Activated T-helper 17 cell treated with anti-CD3 and anti-CD28 coated beads, Interleukin-2, amount 50 U/mL, for 72 hours (primary cell): ENCODE measurements at places on chromosomes 2 and 18.

GRCh38 chr18:26574958-26575864 is 26.9 kb upstream of the KCTD1 start:
- no peak for ATAC-seq

DNA sequence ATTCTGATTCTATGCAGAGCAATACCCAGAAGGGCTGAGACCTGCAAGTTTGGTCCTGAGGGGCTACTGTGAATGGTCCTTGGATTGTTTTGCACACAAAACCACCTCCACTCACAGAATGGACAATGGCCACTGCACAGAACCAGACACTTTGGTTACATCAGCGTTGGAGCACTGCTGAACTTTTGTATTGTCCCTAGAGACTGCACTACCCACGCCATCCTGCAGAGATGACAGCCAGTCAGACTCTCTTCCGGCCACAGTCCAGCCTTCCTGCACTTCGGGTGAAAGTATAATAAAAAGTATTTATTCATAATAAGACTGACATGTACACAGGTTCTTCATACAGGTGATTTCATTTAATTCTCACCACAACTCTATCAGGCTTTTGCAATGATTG is 35.7 kb downstream of the CELF4 start:
- ATAC-seq = no peak

- no peak for ATAC-seq
Observed at GRCh38 chr2:19235308-19235707, 123.1 kb downstream of the OSR1 start.

GRCh38 chr2:8551622-8552074 is 130.2 kb upstream of the ID2 start:
- peak; percentile 60 for ATAC-seq

DNA sequence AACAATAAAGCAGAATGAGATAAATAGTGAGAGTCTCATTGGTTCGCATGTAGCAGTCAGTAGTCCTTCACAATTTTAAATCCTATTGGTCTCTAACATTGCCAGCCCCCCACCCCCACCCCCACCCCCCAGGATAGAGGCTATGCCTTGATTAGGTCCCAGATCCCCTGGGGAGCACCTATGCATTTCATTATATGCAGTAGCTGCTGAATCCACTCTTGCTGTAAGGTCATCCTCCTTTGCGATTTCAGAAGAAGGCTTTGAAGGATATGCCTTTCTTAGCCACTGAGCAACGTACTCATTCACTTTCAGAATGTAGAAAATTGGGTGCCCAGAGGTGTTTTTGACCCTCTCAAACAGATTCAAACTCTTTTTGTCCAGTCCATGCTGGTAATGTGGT is 382.8 kb upstream of the GALNT5 start:
- ATAC-seq = no peak

GRCh38 chr2:121212661-121213325 is 72.2 kb downstream of the TFCP2L1 start:
- no peak for ATAC-seq

DNA sequence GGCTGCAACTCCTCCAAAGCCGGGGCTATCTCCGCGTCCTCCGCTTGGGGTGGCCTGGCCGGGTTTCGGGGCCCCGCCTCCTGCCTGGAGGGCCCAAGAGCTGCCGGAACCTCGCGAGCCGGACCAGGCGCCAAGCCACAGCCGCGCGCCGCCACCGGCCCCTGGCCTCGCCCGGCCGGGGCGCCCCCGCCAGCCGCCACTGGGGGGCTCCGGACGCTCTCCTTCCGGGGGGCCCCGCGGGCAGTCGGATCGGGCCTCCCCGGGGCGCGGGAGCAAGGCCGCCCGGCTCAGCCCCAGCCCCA is 17.4 kb upstream of the HAAO start:
- ATAC-seq = peak; percentile 48

- no peak for ATAC-seq
Observed at GRCh38 chr2:215590010-215590745, 154.3 kb upstream of the FN1 start.

DNA sequence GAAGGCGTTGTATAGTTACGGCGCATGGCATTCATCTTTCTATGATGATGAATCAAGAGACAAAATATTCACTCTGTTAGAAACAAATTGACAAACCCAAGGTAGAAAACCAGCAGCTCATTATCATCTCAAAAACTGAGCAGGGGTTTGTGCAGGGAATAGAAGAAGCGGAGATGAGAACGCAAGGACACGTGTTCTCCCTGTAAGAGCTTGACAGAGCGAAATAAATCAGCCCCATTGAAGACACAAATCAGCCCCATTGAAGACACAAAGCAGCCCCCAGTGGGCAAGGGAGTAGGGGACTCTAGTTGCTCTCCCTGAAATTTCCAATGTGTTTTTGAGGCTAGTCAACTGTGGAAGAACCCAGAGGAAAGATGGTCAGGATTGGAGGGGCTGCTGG is 199.2 kb downstream of the EPHA4 start:
- no peak for ATAC-seq

GRCh38 chr2:149418065-149418464 is 87.7 kb downstream of the LYPD6 start:
- ATAC-seq = no peak

- ATAC-seq = no peak
Observed at GRCh38 chr18:66558773-66559172, 45.1 kb downstream of the CDH19 start.

DNA sequence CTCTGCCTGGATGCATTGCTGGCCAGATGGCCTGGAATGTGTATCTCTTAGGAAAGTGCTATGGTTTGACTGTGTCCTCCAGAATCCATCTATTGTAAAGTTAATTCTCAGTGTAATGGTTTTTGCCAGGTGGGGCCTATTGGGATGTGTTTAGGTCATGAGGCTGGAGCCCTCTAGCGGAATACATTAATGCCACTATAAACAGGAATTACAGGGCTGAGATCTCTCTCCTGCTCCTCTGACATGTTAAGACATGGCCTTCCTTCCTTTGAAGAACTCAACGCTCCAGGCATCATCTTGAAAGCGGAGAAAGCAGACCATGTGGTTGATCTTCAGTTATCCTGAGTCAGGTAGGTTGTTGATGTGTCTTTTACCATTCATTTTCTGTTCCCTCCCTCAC is 276.4 kb downstream of the RPIA start:
- no peak for ATAC-seq

- no peak for ATAC-seq
Observed at GRCh38 chr18:36349552-36349951, 52.0 kb downstream of the FHOD3 start.

- ATAC-seq = no peak
Observed at GRCh38 chr2:174436351-174436750, 40.8 kb downstream of the SCRN3 start.

- no peak for ATAC-seq
Observed at GRCh38 chr2:191410646-191411436, 165.6 kb downstream of the MYO1B start.

DNA sequence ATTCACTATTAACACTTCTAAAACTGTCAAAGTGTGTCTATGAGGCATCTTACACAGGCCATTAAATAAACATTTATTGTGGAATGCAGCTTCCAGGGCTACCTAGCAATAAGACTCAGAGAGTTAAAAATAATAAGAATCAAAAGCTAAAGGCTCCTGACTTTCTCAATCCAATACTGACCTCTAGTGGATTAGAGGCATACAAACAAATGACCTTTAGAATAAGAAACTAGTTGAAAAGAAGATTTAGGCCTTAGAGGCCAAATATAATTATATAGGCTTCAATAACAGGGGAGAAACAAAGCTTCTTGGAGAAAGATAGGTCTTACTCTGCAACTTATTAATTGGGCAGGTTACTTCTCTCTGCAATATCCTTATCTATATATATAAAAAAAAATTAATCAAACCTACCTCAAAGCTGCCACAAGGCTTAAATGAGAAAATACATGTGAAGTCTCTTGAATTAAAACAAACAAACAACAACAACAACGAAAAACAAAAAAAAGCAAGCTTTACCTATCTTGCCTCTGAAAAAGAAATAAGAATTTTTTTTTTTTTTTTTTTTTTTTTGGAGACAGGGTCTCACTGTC is 246.1 kb downstream of the EXOC6B start:
- ATAC-seq = no peak

- peak; percentile 98 for ATAC-seq
Observed at GRCh38 chr2:12430407-12431133, 286.2 kb upstream of the TRIB2 start.

GRCh38 chr2:239947729-239948045 is 77.5 kb downstream of the NDUFA10 start:
- ATAC-seq = no peak

- ATAC-seq = no peak
Observed at GRCh38 chr2:143121957-143122356, 7.3 kb upstream of the ARHGAP15 start.

- no peak for ATAC-seq
Observed at GRCh38 chr2:89763254-89763580, 1071.7 kb downstream of the RPIA start.

DNA sequence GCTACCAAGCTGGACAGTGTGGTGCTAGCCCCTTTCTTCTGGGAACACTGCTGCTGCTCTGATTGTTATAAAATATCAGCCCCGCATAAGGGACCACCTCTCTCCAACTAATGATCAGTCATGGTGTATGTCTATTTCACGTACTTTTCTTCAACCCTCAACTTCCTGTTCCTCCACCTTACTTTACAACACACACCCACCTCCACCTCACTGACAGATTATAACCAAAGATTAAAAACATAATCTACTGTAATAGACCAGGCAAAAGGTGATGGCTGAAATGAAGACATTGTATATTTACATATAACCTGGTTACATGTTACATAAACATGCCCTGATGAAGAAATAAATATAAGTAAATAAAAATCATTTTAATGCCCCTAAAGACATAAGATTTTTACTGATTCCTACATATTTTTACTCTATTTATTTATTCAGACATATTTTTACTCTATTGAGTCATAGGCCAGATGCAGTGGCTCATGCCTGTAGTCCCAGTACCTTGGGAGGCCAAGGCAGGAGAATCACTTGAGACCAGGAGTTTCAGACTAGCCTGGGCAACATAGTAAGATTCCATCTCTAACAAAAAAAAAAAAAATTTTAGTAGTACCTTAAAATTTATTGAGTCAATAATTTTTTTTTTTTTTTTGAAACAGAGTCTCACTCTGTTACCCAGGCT is 12.8 kb downstream of the STK39 start:
- ATAC-seq = peak; percentile 54

- peak; percentile 56 for ATAC-seq
Observed at GRCh38 chr2:222903234-222904220, 42.7 kb downstream of the ACSL3 start.

- peak; percentile 21 for ATAC-seq
Observed at GRCh38 chr2:191023235-191023679, 9.3 kb upstream of the STAT1 start.

DNA sequence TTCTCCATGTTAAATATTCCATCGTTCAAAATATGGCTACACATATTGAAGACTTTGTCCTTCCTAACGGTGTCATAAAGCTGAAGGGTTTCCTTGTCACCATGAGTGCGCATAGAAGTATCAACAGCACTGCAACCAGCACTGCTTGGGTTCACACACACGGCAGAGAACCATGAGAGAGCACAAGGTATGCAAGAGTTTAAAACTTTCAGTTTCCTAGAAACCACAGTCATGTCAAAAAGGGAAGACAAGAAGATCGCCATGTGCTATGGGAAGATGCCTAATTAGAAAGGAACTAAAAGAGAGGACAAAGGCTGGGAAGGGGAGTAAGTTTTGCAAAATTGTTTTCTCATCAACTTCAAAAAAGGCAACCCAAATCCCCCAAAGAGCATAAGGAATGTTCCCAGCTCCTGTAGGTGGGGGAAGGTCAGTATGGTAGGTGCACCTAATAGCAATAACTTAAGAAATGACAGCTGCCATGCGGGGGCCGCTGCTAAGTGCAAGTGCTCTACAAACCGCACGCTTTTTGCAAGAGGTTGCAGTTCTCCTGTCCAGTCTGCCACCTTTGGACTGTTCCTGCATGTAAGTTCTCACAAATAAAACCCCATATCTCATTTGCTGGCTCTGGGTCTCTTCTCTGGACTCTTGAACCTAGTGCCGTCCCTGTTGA is 136.8 kb downstream of the TMEM163 start:
- peak; percentile 26 for ATAC-seq

- no peak for ATAC-seq
Observed at GRCh38 chr2:236787885-236788284, 218.3 kb downstream of the ACKR3 start.

- no peak for ATAC-seq
Observed at GRCh38 chr2:25454824-25455611, 113.3 kb upstream of the DNMT3A start.

DNA sequence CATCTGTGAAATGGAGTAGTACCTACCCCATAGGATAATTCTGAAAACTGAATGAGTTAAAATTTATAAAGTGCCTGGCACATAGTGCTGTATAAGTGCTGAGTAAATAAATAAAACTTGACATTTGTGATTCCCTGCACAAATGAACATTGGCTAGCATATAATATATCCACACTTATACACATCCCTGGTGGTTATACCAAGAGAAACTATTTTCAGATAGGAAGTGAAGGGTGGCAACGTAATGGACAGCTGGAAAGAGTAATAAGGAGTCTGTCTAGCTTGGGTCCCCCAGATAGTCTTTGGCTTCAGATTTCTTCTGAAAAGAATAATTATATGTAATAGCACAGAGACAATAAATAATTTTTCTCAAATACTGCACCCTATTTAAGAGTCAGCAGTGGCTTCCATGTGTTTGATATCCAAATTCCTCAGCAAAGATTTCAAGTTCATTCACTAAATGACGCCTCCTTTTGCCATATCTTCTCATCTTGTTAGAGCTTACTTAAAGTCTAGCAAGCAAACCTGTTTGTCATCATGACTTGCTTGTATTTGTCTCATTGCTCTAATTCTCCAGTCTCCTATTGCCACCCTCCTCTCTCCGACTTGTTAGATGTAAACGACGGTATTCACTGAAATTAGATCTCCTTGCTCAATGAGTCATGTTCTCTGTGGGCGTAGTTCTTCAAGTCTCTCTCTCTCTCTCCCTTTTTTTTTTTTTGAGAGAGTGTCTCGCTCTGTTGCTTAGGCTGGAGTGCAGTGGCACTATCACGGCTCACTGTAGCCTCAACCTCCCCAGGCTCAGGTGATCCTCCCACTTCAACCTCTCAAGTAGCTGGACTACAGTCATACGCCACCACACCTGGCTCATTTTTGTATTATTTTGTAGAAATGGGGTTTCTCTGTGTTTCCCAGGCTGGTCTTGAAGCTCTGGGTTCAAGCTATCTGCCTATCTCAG is 8.7 kb upstream of the ADGRF3 start:
- ATAC-seq = peak; percentile 66

DNA sequence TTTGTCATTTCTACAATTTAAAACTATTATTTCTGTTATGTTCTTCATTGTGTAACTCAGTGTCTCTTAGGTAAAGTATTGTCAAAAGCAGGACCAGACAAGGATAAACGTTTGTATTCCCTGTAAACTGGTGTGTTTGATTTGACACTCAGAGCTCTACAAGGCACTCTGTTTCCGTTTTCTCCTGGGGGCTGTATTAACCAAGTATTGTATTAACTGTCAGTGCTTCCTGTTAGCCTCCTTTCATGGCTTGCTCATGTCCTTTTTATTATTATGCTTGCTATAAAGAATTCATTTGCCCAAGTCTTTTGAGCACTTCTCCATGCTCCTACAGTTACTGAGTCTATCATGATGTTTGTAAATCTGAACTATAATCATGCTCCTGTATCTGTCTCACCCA is 323.7 kb downstream of the LPIN1 start:
- no peak for ATAC-seq

GRCh38 chr2:229810786-229811185 is 96.4 kb upstream of the DNER start:
- no peak for ATAC-seq
